ENCODE measurements at places on chromosomes 5 and 9. TPM values are rescaled to one million over a fixed set of nuclear protein-coding genes. Genes with fewer than 3 reads are reported as not detected.

The TPM2 gene
- total RNA-seq, result 1,994 TPM

The GIN1 gene
- 2.9 TPM for total RNA-seq

The SLC4A9 gene
- total RNA-seq, result not detected

The FOXD4L4 gene
- total RNA-seq, result under 0.01 TPM

The CNTNAP3 gene
- 1.1 TPM for total RNA-seq

The TEX48 gene
- not detected for total RNA-seq

The HMMR gene
- 24.6 TPM for total RNA-seq

The SGCD gene
- total RNA-seq, result 10.6 TPM

The HAPLN1 gene
- 0.56 TPM for total RNA-seq

The TMC1 gene
- total RNA-seq, result not detected

The ENTREP1 gene
- total RNA-seq, result not detected
